HFFc6 (cell line): ENCODE measurements at places on chromosomes 1 and 21.

DNA sequence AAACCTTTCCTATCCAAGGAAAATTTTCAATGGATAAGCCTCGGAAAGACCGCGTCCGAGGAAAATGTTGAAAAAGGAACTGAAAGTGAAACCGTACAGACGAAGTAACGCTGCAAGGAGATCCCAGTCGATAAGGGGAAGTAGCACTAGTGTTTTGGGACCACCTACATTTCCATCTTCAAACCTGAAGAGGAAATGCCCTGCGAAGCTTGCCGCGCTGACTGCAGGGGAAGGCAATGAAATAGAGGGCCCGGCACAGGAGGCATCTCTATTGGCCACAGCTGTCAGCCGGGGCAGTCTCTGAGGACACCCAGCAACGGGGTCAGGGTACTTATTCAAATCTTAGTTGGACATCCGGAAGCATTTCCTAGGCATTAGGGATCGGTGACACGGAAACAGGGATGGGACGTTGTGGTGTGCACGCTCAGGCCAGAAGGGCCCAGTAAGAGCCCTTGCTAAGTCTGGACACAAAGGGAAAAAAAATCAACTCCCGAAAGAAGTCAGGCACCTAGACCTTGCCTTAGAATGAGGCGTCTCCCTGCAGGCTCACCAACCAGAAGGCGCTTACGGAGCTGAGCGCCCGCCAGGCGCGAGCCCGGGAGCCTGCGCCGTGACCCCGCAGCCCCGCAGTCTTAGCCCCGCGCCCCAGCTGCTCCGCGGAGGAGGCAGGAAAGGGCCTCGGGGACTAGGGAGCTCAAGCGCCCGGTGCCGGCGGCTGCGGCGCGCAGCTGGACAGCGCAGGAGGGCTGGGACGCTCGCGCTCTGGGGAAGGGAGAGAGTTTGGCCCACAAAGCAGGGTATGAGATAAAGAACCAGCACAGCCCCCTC lies 655 bp downstream of the USF1 start:
- peaks cover 33% of the 10 kb centered on the region for H3K36me3 ChIP-seq
- H3K27ac ChIP-seq, result peak overlapping the region; percentile 98
- H3K27me3 ChIP-seq, result peaks cover 10% of the 10 kb centered on the region
- peak overlapping the region; percentile 92 for H3K4me3 ChIP-seq

DNA sequence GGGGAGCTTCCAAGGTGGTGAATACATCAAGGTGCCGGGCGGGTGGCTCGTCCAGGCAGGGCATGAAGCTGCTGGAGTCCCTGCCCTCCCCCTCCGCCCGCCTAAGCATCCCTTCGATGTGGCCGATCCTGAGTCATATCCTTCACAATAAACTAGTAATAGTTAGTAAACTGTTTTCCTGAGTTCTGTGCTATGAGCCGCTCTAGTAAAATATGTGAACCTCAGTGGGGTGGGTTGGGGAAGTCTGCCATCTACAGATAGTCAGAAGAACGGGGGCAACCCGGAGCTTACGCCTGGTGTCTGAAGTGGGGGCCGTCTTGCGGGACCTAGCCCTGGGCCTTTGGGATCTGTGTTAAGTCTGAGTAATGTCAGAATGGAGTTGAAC lies 21.6 kb downstream of the C2CD2 start:
- DNase-seq, result peak; percentile 91
- peaks cover 33% of the 10 kb centered on the region for H3K4me1 ChIP-seq
- H3K27ac ChIP-seq, result peak overlapping the region; percentile 96

GRCh38 chr21:27450216-27450615 lies 483.3 kb upstream of the ADAMTS5 start:
- H3K4me3 ChIP-seq, result no peak overlapping the region
- H3K36me3 ChIP-seq, result no peaks in the 10 kb centered on the region
- no peak for DNase-seq

DNA sequence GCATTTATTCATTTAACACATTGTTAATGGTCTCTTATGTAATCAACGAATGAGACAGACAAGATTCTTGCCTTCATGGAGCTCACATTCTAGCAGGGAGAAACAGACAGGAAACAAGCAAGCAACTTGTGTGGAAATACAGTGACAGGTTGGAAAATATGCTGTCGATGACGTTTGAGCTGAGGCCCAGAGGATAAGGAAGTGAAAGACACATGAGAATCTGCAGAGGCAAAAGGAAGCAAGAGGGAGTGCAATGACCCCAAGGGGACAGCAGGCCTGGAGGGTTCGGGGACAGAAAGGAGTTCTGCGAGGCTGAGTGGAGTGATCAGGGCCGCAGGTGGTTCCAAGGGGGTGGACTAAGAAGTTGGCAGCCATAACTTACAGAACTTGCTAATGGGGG lies 60.6 kb upstream of the AKT3 start:
- DNase-seq, result no peak
- H3K36me3 ChIP-seq, result no peaks in the 10 kb centered on the region
- H3K4me1 ChIP-seq, result no peaks in the 10 kb centered on the region; the same call in 1 of the 2 replicates
- no peak overlapping the region for H3K4me3 ChIP-seq
- H3K27ac ChIP-seq, result no peak overlapping the region

GRCh38 chr1:163401211-163401610 lies 79.5 kb downstream of the NUF2 start:
- no peak overlapping the region for H3K27ac ChIP-seq
- peaks cover 4% of the 10 kb centered on the region; the same call in 1 of the 2 replicates for H3K4me1 ChIP-seq
- H3K4me3 ChIP-seq, result no peak overlapping the region
- H3K36me3 ChIP-seq, result no peaks in the 10 kb centered on the region
- no peak for DNase-seq

DNA sequence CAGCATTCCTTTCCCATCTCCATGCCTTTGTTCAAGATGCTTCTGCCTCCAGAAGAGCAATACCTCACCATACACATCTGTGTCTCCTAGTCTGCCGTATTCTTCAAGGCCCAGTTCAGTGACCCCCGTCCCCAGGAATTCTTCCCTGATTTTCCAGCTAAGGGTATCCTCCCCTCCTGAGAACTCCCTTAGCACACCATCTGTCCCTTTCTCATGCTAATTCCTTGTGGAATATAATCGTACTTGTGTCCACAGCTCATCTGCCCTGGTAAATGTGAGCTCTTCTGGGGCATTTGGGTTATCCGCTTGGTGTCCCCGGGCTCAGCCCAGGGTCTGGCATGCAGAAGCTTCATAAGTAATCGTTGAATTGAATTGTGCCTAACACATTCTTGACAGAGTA lies 40.9 kb downstream of the BEND5 start:
- no peaks in the 10 kb centered on the region; the same call in 1 of the 2 replicates for H3K27me3 ChIP-seq
- H3K4me3 ChIP-seq, result no peak overlapping the region
- no peaks in the 10 kb centered on the region for H3K4me1 ChIP-seq
- H3K27ac ChIP-seq, result no peak overlapping the region
- DNase-seq, result no peak

- peaks cover 35% of the 10 kb centered on the region for H3K27me3 ChIP-seq
- H3K36me3 ChIP-seq, result peaks cover 70% of the 10 kb centered on the region
- no peak overlapping the region for H3K4me3 ChIP-seq
- no peak for DNase-seq
- peaks cover 64% of the 10 kb centered on the region for H3K4me1 ChIP-seq
These were observed 226.4 kb downstream of the GREM2 start for GRCh38 chr1:240385551-240385950.

DNA sequence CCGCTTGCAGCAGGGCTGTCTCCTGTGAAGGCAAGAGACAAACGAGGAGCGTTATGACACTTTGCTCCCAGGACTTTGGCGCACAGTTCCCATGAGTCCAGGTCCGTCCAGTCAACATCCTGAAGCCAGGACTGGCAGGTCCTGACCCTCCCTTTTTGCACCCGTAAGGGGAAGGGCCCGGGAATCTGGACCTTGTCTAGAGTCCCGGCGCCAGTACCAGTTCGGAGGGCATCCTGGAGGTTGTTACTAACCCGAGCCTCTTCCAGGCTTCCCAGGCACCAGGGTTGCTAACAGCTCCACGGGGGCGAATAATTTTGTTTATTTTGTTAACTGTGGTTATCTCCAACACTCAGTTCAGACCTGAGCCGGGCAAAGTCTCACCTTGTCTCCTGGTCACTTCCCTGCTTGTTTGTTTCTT lies 682 bp upstream of the RWDD3 start:
- H3K27ac ChIP-seq, result peak overlapping the region; percentile 90
- peak; percentile 10 for DNase-seq
- no peaks in the 10 kb centered on the region for H3K27me3 ChIP-seq
- peaks cover 44% of the 10 kb centered on the region for H3K4me1 ChIP-seq
- H3K36me3 ChIP-seq, result peaks cover 11% of the 10 kb centered on the region

- no peak for DNase-seq
- peaks cover 6% of the 10 kb centered on the region for H3K27me3 ChIP-seq
- no peaks in the 10 kb centered on the region for H3K36me3 ChIP-seq
- H3K27ac ChIP-seq, result no peak overlapping the region
- no peaks in the 10 kb centered on the region for H3K4me1 ChIP-seq
These were observed 56.0 kb upstream of the ABCG1 start for GRCh38 chr21:42162831-42163510.

DNA sequence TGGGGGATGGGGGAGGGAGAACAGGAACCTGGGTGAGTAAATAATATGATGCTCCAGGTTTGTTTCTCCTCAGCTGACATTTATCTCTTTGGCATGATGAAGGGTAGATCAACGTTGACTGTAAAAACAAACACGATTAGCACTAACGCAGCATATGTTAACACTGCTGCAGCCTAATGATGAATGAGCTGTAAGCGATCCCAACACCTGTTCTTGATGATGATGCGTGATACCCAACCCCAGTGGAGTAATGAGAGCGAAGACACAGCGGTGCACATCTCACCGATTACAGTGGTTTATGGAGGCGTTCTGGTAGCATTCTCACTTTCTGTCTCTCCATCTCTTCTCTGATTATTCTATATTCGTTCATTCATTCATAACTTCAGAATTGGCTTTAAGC lies 640.4 kb downstream of the USP25 start:
- H3K36me3 ChIP-seq, result no peaks in the 10 kb centered on the region
- H3K27ac ChIP-seq, result no peak overlapping the region
- H3K27me3 ChIP-seq, result no peaks in the 10 kb centered on the region
- no peak overlapping the region for H3K4me3 ChIP-seq
- DNase-seq, result no peak
- no peaks in the 10 kb centered on the region for H3K4me1 ChIP-seq

DNA sequence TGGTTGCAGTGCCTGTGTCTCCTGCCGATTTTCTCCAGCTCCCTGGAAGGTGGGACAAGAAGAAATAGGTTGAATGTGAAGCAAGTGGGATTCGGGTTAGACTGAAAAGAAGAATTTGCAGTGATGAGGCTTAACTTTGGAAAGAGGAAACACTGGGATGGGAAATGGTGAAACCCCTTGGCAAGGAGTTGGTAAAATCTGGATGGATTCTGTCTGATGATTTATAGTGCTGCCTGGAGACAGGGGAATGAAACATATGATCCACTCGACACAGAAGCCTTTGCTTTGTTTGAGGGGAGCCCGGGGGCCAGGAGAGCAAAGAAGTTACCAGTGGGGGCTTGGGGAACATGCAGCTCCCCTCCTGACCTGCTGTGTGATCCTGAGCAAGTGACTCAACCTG lies 67.2 kb downstream of the UBIAD1 start:
- no peak for DNase-seq
- H3K36me3 ChIP-seq, result no peaks in the 10 kb centered on the region

DNA sequence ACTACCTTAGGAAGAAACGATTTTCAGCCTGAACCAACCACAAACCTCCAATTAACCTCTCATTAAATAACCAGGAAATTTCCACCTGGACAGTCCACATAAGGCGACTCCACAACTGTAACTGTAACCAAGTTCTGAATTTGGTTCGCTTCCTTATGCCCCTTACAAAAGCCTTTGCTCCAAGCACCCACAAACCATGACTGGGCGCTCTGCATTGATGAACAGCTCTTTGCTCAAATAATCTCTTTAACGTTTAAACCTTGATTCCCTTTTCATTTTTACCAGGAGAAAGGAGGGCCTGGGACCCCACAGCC lies 38.2 kb upstream of the ZNF124 start:
- H3K27me3 ChIP-seq, result no peaks in the 10 kb centered on the region
- peak overlapping the region; percentile 94 for H3K4me3 ChIP-seq
- peak overlapping the region; percentile 82 for H3K27ac ChIP-seq

- peaks cover 3% of the 10 kb centered on the region; the same call in 1 of the 2 replicates for H3K27me3 ChIP-seq
- H3K36me3 ChIP-seq, result peaks cover 15% of the 10 kb centered on the region
- no peak overlapping the region for H3K27ac ChIP-seq
- H3K4me1 ChIP-seq, result peaks cover 8% of the 10 kb centered on the region
- DNase-seq, result no peak
- H3K4me3 ChIP-seq, result no peak overlapping the region
These were observed 142.5 kb downstream of the USP25 start for GRCh38 chr21:15872236-15872635.

DNA sequence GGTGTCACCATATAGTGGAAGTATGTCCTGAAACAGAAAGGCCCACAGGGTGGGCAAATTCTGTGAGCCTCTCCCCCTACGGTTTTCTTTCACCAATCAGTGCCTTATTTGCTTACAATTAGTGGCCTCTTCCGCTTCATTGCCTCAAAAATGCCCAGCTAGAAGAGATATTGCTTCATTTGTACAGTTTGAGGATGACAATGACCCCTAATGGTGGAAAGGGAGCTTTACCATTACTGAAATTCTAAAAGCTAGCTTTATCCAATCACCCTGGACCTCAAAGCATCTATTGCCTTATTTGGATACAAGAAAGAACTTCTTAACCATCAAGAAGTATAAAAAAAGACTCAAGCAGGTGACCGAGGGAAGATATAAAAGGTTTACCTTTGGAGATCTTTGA lies 49.6 kb downstream of the LRRC71 start:
- peak; percentile 22 for DNase-seq
- H3K4me3 ChIP-seq, result no peak overlapping the region
- peaks cover 19% of the 10 kb centered on the region for H3K36me3 ChIP-seq
- no peak overlapping the region for H3K27ac ChIP-seq
- H3K4me1 ChIP-seq, result peaks cover 13% of the 10 kb centered on the region
- no peaks in the 10 kb centered on the region; the same call in 1 of the 2 replicates for H3K27me3 ChIP-seq

GRCh38 chr1:218401441-218401997 lies 56.4 kb downstream of the TGFB2 start:
- H3K27ac ChIP-seq, result no peak overlapping the region
- peaks cover 16% of the 10 kb centered on the region; the same call in 1 of the 2 replicates for H3K36me3 ChIP-seq
- no peak for DNase-seq
- peaks cover 3% of the 10 kb centered on the region; the same call in 1 of the 2 replicates for H3K27me3 ChIP-seq
- peaks cover 11% of the 10 kb centered on the region for H3K4me1 ChIP-seq
- H3K4me3 ChIP-seq, result no peak overlapping the region

DNA sequence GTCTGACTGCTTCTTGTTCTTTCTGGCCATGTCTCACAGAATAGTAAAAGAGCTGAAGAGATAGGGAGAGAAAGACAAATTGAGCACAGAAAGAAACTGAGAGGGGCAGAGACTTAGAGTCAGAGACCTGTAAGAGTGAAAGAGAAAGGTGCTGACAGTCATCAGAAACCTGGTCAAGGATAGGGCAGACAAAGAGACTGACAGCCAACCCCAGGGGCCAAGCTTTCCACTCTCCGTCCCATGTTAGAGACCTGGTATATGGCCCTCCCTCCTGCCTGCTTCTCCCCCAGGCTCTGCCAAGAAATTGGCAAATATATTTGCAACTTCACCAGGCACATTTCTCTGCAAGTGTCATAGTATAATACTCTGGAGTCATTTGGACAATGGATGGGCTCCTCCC lies 64.6 kb downstream of the RHBG start:
- H3K36me3 ChIP-seq, result 0 out of 2 replicates have a peak, but pooled peaks cover 5% of the 10 kb centered on the region
- DNase-seq, result no peak
- H3K27me3 ChIP-seq, result peaks cover 72% of the 10 kb centered on the region
- no peak overlapping the region for H3K27ac ChIP-seq
- H3K4me3 ChIP-seq, result no peak overlapping the region

GRCh38 chr1:77857552-77857951 lies 30.9 kb upstream of the NEXN start:
- H3K4me3 ChIP-seq, result no peak overlapping the region
- H3K4me1 ChIP-seq, result peaks cover 40% of the 10 kb centered on the region
- no peak overlapping the region for H3K27ac ChIP-seq
- no peaks in the 10 kb centered on the region; the same call in 1 of the 2 replicates for H3K27me3 ChIP-seq
- DNase-seq, result no peak
